Stromal cell of bone marrow (primary cell): ENCODE measurements at places on chromosomes 7 and 10.
A peak's percentile ranks its signal among the peaks of the same experiment; 100 is the strongest.

- DNase-seq = peak; percentile 36
Observed at GRCh38 chr7:128738570-128739047, 550 bp upstream of the CALU start.

GRCh38 chr7:114822844-114823243, 99.0 kb upstream of the MDFIC start:
- DNase-seq = no peak

DNA sequence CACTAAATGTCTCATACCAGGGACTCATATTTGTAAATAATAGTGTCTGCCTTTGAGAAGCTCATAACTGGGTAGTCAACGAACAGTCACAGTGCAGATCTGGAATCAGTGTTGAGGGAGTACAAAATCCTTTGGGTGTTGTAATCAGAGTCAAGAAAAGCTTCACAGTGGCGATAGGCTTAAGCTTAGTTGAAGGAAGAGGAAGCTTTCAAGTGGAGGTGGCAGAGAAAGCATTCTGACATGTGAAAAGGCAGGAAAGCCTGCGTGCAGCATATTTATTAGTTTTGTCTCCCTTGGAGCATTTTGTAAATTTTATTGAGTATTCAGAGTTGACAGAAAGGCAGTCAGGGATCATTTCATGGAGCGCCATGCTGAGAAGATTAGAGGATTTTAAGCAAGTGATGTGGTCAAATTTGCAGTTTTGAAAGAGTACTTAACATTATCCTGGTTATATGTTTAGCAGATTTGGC, 104.9 kb downstream of the ADK start:
- no peak for DNase-seq

DNA sequence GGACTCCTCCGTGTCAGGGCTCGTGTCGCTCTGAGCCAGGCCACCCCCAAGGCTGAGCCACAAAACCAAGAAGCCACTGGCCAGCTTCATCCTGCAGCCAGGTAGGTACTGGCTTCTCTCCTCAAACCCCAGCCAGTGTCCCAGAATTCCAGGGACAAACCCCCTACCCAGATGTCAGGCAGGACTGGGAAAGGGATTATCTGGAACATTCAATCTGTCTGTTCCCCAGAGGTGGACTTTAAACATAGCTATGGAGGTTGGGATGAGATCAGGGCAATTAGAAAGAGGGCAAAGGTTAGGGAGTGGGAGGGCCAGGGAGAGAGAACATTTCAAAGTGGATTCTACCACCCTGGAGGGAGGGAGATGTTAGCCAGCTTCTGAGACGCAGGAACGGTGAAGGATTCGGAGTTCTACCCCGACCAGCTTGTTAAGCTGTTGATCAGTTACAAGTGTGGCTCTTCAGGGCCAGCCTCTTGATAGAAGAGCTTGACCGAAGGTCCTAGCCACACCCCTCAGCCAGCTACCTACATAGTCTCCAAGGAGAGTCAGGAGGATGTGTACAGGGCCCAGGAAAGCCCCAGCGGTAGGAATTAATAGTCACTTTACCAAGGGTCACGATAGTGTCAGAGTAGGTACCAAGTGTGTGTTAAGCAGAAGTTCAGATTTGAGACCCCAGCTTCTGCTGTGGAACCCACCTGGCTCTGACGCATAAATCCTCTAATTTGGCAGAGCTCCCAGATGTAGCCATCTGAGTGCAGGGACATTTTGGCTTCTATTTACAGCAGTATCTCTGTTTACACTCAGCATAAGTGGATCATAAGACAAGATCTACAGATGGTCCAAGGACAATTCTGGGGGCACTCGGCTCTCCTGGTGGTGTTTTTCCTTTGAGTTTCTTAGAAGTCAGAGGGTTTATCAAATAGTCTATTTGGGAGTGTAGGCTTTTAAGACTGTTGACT, at the start of gene PLA2G12B:
PLA2G12B (minus strand) TSS at position 211 of the 959 bp plus-strand sequence; CDS start at position 90, 121 bp downstream.
- no peak for DNase-seq

- peak; percentile 85 for DNase-seq
Observed at GRCh38 chr7:44637788-44638594, 31.6 kb downstream of the OGDH start.

GRCh38 chr7:55962014-55962413, 2.4 kb upstream of the NIPSNAP2 start:
- no peak for DNase-seq

GRCh38 chr7:4675771-4676367, 6.2 kb upstream of the FOXK1 start:
- no peak for DNase-seq

GRCh38 chr10:93495654-93496321, 624 bp upstream of the CEP55 start:
- no peak for DNase-seq

- DNase-seq = no peak
Observed at GRCh38 chr10:129908406-129908805, 55.7 kb downstream of the EBF3 start.

- no peak for DNase-seq
Observed at GRCh38 chr7:132485600-132486273, 90.5 kb downstream of the PLXNA4 start.

GRCh38 chr10:17003151-17003550, 126.5 kb downstream of the CUBN start:
- DNase-seq = peak; percentile 84

DNA sequence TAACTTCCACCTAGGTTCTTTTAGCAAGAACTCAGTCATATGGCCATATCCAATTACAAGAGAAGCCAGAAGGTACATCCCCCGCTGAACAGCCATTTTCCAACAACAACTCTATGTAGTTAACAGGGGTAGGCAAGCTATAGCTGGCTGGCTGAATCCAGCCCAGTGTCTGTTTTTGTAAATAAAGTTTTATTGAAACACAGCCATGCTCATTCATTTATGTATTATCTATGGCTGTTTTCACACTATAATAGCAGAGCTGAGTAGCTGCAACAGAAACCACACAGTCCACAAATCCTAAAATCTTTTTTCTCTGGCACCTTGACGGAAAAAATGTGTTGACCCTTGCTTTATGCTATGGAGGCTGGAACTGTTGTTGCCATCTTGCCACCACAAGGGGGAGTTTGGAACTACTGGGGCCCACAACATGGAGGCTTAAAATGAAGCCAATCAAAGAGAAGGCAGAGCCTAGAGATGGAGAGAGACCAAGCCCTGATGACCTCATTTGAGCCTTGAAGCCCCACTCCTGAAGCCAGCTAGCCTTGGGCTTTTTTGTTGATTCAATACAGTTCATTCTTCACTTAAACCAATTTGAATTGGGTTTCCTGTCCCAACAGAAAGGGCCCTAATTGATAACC, 33.3 kb upstream of the XPNPEP1 start:
- no peak for DNase-seq

DNA sequence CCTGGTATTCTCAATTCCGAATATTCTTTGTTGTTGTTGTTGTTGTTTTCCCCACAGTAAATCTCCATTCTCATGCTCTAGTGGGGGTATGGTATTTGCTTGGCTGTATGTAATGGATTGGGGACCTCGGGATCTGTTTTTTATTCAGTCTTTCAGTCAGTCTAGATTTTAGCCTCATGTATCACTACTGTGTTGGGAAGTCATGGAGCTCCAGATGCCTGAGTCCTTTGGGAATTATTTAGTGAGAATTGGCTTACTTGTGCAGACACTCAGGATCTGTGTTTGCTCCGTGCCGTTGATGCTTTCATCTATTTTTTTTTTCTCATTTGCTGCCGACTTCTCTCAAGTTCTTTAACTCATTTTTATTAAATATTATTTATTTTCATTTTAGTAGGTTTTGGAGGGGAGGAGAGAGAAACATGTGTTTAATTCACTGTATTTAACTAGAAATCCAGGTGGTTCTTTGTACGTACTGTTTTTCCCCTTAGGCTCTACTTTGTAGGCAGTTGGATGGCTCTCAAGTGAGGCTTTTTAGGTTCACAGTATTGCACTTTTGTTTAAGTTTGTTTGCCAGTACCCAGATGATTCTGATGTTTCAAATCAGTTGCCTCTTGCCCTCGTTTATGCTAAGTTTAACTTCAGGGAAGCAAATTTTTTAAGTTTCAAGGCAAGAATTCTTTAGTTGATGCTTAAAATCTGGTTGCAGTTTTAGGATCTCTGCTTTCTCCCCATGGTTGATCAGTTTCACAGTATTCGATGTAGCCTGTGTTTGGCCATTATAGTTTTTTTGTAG, 36.9 kb downstream of the ZNRF2 start:
- peak; percentile 23 for DNase-seq

- DNase-seq = peak; percentile 46
Observed at GRCh38 chr7:113289140-113289740, 170.9 kb upstream of the SMIM30 start.

DNA sequence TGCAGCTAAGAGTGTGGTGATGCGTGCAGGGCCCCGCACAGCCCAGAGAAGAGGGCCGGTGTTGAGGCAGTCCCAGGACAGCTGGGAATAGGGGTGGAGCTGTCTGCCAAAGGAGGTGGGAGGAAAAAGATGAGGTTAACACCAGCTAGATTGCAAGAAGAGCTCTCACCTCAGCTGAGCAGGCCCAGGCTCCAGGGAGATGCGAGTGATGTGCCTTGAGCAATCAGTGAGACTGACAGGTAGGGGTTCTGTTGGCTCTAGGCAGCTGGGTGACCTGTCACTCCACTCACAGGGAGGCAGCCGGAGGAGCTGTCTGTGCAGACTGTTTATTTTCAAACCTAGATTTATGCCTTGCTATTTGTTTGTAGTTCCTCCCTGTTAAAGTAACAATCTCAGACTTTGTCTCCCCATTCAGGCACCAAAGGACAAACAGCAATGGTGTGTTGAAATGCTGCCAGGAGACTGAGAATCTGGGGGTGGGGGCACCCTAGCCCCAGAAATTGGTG, 205.1 kb upstream of the CXCL12 start:
- DNase-seq = no peak

DNA sequence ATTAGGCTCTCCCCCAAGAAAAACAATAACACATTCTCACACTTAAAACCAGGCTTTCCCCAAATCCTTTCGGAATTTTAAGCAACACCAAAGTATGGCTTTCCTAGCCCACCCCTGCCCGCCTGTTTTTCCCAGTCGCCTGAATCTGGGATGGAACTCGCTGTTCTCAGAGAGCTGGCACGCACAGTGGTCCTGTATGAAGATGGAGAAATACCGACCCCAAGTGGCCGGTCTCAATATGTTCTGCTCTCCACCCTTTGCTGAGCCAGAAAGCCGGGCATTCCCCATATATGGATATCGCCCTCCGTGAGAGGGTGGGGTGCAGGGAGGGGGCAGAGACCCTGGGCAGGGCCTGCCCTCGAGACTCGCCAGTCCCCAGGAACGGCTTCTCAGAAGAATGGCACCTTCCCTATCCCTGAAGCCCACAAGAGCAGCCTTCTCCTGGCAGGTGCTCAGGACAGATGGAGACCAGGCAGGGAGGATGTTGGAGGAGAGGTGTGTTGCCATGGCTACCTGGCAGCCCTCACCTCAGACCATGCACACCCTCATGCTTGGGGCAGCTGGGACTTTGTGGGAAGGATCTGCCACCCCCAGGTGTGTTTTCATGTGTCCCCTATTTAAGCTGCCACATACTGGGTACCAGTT, 3.4 kb downstream of the TACR2 start:
- DNase-seq = peak; percentile 53

DNA sequence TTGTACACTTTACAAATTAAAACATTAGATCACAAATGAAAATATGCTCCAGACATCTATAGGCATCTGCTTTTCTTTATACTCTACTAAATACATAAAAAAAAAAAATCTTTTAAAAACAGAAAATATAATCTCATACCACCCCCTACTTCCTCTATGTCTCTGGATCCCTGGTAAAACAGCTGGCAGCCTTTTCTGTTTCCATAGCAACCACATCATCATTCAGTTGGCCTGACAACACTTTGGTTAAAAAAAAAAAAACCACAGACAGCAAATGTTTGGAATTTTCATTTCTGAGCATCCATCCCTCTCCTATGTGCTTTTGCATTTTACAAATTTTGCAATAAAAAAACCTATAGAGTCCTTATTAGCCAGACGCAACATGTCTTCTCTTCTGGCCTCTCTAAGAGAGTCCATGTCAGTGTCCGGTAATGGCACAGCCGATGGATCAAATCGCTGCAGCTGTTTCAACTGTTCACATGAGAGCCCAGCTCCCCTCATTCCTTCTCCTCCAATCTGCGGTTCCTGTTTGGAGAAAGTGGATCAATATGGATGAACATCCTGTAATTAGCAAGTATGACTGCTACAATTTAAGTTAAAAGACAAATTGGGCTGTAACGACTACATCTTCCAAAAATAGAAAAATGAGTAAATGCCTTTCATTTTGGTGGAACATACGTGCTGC, 105.6 kb downstream of the NSUN6 start:
- no peak for DNase-seq

DNA sequence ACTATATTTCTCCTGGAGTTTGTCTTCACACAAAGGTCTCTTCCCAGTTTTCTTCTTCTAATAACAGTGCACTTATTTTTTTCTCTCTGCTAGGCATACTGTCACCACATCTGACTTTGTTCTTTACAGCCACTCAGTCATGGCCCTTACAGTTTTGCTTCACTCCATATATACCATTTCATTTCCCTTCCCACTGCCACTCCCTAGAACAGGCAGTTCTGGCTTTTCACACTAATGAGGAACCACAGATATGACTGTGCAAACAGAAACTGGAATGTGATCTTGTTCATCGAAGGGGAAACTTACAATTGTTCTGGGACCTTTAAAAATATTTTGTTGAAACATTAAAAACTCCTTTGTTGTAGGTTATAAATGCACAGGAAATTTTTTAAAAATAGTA, 67.3 kb downstream of the EPDR1 start:
- DNase-seq = no peak

DNA sequence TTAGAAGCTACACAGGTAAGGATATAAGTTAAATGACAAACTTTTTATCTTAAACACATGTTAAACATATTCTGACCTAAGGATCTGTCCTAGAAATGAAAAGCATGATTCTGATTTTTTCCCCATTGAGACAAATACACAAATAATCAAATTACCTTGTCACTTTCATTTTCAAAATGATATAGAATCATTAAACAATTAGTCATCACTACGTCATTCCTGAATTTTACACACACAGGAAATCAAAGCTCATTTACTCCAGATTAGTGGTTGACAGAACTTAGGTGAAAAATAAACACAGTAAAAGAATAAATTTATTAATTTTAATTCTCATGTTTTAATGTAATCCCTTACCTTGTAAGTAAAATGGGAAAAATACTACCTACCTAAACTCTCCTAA, 89.0 kb downstream of the AASS start:
- no peak for DNase-seq

GRCh38 chr10:77877441-77878344, 48.9 kb downstream of the DLG5 start:
- DNase-seq = no peak

DNA sequence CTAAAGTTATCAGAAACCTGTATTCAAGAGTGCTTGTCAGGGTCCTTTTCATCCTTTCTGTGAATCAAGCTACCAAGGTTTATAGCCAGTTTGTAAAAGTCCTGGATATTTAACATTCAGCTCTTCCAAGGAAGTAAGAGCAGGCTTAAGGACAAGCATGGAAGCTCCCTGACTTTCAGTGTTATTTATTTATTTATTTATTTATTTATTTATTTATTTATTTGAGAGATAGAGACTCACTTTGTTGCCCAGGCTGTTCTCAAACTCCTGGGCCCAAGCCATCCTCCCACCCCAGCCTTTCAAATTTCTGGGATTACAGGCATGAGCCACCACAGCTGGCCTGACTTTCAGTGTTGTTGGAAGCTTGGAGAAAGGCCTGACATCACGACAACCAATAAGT, 44.4 kb upstream of the RELN start:
- DNase-seq = no peak
